ENCODE measurements at places on chromosomes 12 and 14.
A peak's percentile ranks its signal among the peaks of the same experiment; 100 is the strongest.

DNA sequence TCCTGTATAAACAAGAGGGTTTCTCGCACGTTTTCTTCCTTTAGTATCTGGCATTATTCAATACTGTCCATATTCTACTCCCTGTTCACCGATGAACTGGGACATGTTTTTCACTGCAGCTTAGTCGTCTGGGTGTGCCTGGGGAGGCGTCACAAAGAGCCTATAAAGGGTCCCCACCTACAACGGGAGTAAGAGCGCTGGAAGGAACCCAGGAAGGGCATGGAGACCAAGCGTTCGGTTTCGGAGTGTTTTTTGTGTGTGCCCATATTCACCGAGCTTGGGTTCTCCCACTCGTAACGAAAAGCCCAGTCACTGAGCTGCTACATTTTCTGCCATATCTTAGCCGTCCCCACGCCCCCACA, 592 bp upstream of the USP15 start:
- DNase-seq, result no peak

GRCh38 chr12:31897781-31898503, 61.3 kb upstream of the RESF1 start:
- peak; percentile 55 for DNase-seq

DNA sequence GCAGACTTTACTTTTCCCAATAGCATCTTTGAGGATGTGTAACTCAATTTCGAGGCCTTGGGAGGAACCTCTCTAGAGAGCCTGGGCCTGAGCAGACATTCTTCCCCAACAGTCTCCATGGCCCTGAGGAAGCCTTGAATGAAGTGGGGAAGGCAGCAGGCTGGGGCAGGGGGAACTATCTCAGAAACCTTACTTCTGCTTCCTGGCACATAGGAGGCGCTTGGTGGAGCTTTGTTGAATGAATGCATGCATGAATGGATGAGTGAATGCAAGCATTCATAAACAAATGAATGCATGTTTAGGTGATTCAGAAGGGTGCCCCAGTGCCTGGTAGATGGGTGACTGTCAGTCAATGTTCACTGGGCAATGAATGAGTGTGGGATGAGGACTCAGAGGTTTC, 58.3 kb downstream of the GALNT16 start:
- no peak for DNase-seq

DNA sequence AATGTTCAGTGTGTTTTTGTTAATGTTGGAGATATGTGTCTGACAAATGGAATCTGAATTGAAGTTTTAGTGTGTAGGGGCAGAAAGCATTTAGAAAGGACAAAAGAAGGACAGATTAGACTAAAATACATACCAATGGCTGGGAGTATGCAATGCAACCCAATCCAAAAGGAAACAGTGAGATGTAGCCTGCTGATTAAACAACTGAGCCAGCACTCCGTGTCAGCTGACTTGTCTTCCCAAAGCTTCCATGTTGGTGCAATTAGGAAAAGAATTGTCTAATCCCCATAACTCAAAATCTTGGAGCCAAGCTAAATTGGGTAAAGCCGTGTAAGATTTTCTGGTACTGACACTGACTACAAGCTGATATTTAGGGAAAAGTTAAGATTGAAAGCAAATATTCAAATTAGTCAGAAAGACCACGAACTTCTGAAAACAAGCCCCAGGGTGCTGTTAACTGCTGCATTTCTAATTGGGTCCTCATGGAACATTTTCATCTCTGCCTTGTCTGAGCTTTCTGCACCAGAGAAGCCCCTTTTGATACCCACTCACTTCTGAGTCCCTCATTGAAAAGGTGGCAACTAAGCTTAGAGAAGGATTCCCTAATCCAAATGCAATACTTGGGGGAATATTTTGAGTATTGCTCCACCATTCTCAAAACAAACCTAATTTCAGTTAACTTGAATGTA, 109.1 kb downstream of the DAD1 start:
- DNase-seq, result no peak

GRCh38 chr14:77014004-77014604, 14.4 kb downstream of the IRF2BPL start:
- no peak for DNase-seq

DNA sequence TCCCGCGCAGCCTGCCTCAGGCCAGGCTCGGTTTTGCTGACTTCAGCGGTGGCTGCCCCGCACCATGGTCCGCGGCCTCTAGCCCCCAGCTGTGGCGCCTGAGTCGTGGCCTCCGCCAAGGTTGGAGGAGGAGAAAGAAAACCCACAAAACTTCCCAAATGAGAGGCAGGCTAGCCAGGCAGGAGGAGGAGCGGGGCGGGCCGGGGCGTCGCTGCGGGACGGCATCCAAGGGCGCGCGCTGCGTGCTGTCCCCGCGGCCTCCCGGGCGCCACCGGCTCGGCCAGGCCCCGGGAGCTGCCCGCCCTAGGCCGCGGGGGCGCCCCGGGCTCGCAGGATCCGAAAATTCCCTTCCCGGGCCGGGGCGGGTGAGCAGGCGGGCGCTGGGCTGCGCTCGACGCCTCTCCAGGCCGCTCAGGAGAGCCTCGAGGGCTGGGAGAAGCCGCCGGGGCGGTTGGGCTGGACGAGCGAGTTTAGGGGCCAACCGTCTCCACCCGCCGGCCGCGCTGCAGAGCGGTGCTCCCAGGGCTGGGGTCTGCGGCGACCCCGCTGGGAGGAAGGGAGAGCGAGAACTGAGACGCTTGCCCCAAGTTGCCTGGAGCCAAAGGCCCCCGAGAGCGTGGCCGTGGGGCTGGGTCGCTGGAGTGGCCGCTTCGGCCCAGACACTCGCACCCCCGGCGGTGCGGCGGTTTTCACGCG, at the start of gene EFS:
Gene EFS (minus strand): TSS at position 137 of the 696 bp plus-strand sequence. CDS start 147 bp downstream, outside the sequence.
- DNase-seq, result no peak

- no peak for DNase-seq
Observed at GRCh38 chr12:1523558-1524050, 70.8 kb downstream of the FBXL14 start.

DNA sequence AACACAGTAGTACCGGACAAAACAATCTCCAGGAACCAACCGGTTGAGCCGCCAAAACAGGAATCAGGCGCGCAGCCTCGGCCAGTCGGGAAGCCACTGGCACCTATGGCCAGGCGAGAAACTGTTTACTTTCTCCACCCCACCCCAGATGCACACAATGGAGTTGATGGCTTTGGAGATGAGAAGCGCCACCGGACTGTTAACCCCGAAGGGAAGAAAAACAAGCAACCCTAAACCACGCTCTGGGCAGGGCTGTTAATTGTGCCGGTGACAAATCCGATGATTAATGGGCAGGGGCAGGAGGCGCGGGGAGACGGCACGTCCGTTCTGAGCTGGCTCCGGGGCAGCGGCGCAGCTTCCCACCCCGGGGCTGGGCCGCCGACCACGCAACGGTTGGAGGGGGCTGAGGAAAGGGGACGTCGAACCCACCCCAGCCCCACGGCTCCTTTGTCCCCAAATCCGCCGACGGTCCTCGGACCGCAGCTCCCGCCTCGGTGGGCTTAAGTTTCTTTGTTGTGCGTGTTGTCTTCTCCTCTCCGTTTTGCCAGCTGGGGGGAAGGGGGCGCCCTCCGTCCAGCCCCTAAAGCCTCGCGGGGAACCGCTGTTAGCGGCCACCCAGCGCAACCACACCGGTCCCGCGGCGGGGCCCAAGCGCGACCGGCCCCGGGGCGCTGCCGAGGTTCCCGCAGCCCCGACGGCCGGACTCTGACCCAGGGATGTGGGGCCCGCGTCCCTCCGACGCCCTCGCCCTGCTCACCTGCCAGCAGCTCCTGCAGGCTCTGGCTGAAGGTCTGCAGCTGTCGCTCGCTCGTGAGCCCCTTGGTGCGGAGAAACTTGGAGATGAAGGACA, 790 bp downstream of the BTG1 start:
- peak; percentile 70 for DNase-seq

DNA sequence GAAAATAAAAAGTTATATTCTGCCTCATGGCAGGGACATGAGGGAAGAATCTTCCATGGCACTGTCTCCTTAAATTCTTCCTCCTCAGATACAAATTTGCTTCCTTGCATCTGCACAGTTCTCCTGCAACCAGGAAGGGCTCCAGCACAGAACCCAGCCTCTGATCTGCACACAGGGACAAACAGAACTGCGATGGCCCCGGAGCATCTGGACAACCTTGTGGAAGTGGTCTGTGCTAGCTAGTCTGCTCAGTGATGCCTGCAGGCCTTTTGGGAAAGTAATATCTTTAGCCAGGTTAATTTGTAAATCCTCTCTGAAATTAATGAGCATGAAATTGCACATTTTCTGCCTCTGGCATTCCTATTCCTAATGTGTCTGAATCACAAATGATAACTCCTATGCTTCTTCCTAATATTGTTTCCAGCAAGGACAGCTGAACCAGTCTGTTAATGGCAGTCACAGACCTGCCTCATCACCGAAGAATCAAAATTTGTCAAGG, 74.8 kb downstream of the GRIP1 start:
- no peak for DNase-seq

DNA sequence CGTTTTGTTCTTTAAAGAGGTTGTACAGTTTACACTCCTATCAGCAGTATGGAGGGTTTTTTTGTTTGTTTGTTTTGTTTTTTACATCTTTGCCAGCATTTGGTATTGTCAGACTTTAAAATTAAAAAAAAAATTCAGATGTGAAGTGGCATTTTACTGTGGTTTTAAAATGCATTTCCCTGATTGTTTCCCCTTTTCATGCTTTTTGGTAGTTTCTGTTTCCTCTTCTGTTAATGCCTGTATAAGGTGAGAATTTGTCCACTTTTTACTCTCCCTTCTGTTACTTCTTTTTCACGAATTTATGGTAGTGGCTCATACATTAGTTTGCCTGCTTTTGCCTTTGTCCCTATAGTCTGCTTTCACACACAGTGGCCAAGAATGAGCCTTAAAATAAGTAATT, 36.6 kb downstream of the MNAT1 start:
- DNase-seq, result no peak

DNA sequence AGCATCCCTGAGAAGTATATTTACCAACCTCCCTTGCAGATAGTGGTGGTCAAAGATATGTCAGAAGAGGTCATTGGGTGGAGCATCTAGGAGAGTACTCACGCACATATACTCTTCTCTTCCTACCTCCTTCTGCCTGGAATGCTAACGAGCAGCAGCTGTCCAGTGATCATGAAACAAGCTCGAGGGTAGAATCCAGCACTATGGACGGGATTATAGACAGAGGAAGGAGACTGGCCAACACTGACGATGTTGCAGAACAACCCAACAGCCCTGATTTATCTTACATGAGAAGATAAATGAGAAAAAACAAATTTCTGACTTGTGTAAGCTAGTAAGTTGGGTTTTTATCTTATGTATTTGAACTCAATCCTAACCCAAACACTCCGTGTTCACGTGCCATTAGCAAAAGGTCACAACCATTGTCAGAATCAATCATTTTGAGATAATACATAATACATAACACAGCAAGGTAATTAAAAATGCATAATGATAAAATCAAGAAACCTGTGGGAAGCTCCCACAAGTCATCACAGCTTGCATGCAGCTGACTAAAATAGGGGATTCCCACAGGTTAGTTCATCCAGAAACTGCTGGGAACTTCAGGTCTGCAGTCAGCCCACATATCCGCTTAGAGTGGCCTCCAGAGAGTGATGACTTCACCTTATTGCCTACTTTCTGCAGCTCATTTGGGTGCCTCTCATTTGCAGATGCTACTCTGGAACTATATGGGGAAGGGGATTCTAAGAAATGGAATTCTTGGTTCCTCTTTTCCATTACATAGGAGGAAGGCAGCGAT, 36.3 kb upstream of the STK38L start:
- no peak for DNase-seq

GRCh38 chr14:104442107-104442551, 137.4 kb upstream of the C14orf180 start:
- DNase-seq, result no peak

- DNase-seq, result no peak
Observed at GRCh38 chr14:50791201-50791600, 39.8 kb downstream of the NIN start.

GRCh38 chr14:104264495-104265265, 126.3 kb downstream of the KIF26A start:
- peak; percentile 24 for DNase-seq

- no peak for DNase-seq
Observed at GRCh38 chr12:96294831-96295230, 100.7 kb downstream of the ELK3 start.

- no peak for DNase-seq
Observed at GRCh38 chr14:49134940-49135339, 451.2 kb downstream of the RPS29 start.

- DNase-seq, result no peak
Observed at GRCh38 chr12:129351481-129351880, 498.2 kb downstream of the GLT1D1 start.

- DNase-seq, result no peak
Observed at GRCh38 chr14:100155756-100156616, 3.5 kb downstream of the DEGS2 start.

DNA sequence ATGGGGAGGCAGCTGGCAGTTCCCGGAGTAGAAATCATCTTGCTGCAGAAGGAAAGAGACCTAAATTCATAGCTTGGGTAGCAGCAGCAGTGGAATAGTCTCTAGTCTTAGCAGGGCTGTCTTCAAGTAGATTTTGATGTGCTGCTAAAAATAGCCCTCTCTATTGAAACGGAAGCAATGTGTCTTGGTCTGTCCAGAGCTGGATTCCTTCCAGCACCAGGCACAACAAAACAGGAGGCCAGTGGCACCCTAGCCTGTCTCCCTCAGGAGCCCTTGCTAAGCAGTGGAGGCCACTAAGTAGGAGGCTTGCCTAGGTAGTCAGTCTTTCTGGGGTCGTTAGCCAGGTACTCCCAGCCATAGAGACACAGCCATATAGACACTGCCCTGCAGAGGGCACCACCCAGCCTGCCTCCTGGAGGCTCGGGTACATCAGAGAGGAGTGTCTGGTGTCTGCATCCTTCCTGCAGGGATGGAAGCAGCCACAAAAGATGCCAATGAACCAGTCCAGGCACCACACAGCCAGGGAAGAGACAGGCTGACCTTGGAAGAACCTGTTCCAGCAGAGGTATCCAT, 97.5 kb downstream of the CRACR2A start:
- DNase-seq, result no peak

- DNase-seq, result no peak
Observed at GRCh38 chr12:116878567-116879508, 2.4 kb downstream of the HRK start.

GRCh38 chr12:28604240-28604639, 414.0 kb downstream of the CCDC91 start:
- DNase-seq, result no peak

DNA sequence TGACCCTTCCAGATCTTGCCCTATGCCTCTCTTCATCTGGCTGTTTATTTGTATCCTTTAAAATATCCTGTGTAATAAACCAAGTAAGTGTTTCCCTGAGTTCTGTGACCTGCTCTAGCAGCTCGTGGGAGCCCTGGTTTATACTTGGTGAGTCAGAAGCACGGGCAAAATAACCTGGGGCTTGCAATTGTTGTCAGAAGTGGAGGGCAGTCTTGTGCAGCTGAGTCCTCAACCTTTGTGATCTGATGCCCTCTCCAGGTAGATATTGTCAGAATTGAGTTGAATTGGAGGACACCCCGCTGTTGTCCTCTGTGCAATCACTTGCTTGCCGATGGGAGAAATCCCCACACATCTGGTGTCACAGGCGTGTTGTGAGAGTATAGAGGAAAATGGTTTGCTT, 62.5 kb upstream of the PRICKLE1 start:
- DNase-seq, result no peak

GRCh38 chr14:61525293-61526011, 169.9 kb upstream of the HIF1A start:
- DNase-seq, result peak; percentile 70

- DNase-seq, result peak; percentile 68
Observed at GRCh38 chr14:23352506-23353432, at the start of gene SLC22A17. TSS of gene SLC22A17 (minus strand) at chr14:23352887.

- no peak for DNase-seq
Observed at GRCh38 chr12:1050059-1050707, 59.2 kb downstream of the ERC1 start.
